ENCODE measurements at places on chromosomes 1 and 21.

GRCh38 chr1:9589719-9590157, 1.0 kb downstream of the TMEM201 start:
- DNase-seq = peak; percentile 32

DNA sequence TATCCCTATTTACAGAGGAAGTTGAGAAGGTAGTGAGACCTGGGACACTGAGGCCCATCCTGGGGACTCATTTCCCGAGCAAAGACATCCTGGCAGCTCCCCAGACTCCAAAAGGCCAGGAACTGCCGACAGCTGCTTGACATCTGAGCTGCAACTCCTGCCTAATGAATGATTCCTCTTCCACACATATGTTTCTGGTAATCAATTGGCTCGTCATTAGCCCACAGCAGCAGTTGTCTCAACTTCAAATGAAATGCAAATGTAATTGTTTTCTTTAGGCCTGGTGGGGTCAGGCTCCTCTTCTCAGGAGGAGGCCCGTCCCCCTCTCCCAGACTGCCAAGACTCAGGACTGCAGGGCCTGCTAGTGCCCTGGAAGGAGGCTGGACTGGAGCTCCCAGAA, 61.8 kb upstream of the DISP3 start:
- DNase-seq = no peak

- no peak for DNase-seq
Measured at GRCh38 chr1:75582725-75583261, 28.1 kb downstream of the SLC44A5 start.

DNA sequence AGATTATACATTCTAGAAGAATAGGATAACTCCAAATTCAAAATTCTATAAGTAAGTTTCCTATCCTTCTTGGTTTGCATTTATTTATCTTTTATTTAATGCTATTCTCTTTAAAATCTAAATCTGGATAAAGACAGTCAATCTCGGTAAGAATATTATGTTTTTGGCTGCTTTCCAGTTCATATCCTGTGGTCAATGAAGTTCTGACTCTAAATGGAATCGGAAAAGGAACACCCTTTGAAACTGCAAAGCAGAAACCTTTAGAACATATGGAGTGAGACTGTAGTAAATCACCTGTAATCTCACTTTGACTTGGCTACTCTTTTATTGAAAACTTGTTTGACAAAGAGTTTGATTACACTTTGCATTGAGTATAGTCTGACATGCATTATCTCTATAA, 85.2 kb downstream of the KIFAP3 start:
- DNase-seq = no peak

DNA sequence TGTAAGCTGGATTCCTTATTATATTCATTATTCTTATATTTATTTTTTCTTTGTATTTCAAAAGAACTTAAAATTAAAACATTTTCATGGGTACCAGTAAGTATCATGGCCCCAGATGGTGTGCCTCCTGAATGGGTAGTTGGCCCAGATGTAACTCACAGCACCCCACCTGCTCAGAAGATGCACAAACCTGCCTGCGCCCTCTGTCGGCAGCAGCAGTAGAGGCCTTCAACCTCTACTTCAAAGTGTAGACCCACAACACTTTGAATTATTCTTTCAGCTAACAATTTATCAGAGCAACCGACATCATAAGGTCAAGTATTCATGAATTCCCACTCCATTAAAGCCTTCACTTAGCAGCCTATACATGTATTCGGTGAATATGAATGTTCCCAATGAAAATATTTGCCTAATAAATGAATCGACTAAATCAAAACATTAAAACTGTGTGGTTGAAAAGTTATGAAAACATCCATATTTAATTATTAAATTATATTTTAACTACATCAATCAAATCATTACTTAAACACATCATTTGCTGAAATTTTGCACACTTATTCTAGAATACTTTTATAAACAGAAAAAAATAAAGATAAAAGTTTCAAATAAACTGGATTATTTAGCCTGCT, 25.4 kb downstream of the PIGM start:
- peak; percentile 59 for DNase-seq

DNA sequence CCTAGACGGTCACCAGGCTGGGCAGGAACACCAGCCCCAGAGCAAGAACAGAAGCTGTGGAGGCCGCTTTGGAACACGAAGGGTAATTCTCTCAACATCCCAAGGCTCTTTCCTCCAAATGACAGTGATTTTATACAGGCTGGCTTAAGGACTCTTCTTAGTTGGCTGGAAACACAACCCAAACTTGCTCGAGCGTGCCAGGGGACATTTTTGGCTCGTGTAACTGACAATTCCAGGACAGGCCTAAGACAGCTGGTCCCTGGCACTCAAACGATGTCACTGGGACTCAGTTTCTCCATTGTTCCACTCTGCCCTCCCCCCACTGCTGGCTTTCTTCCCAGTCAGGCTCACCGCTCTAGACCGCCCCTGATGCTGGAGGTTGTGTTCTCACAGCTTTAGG, 164.7 kb downstream of the NPHP4 start:
- DNase-seq = no peak

GRCh38 chr1:177119311-177119710, 45.2 kb downstream of the ASTN1 start:
- no peak for DNase-seq

DNA sequence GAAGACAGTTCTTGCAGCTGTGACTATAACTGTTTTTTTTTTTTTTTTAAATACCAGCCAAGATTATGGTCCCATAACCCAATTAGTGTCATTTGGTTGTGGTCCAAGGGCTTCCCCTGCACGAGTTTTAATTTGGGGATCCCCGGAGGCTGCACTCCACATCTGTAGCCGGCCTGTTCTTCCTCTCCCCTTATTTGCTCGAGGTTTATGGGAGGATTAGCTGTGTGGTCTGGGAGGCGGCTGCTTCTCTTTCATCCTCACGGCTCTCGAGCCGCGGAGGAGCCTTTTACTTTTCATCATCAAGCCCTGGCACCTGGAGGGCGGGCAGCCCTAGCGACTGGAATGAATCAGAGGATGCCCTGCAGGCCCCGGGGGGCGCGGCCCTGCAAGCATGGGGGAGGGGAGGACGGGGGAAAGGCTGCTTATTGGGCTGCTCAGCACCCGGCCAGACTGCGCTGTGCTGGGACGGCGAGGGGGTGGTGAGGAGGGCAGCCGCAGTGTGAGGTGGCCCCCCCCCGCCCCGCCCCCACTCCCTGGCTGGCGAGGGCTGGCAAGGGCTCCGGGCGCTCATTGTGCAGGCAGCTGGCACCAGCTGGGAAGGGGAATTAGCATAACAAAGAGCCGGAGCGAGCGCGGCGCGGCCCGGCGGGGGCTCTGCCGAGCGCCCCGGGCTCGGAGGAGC, 18.5 kb downstream of the SERTAD4 start:
- peak; percentile 70 for DNase-seq

GRCh38 chr1:10347109-10347508, 51.8 kb upstream of the PGD start:
- DNase-seq = no peak

GRCh38 chr1:165742194-165742593, 26.5 kb downstream of the TMCO1 start:
- DNase-seq = no peak

DNA sequence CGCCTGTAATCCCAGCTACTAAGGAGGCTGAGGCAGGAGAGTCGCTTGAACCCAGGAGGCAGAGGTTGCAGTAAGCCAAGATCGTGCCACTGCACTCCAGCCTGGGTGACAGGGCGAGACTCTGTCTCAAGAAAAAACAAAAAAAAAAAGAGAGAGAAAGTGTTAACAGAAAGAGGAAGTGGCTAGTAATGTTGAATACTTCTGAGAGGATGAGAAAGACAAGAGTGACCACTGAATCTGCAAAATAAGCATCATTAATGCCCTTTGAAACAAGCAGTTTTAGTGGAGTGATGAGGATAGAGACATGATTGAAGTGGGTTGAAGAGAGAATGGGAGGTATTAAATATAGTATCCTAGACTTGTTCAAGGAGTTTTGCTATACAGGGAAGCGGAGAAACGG, 11.7 kb downstream of the MPZ start:
- DNase-seq = no peak

DNA sequence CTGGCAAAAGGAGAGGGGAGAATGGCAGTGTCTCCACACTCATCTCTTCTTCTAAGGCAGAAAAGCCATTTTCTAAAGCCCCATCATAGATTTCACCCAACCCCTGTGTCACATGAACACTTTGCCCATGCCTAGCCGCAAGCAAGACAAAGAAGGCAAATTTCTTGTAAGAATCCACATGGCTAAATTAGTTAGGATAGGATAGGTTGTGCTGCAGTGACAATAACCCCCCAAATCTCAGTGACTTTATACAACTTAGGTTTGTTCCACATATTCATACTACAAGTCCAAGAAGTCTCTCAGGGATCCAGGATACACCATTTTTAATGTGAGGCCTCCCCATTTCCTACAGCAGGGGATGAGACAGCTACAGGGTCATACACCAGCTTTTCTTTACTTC, 40.8 kb downstream of the MIS18A start:
- DNase-seq = no peak

GRCh38 chr21:45877171-45877438, 104.5 kb upstream of the COL6A1 start:
- DNase-seq = no peak

Data from mammary epithelial cell (primary cell).